NCI-H446 treated with DMSO at 0.1 percent for 48 hours (cell line): ENCODE measurements at places on chromosomes 12 and 14.

GRCh38 chr14:90513161-90514014, 116.6 kb downstream of the CALM1 start:
- DNase-seq = peak; percentile 83

GRCh38 chr12:21795648-21796328, 21.3 kb upstream of the KCNJ8 start:
- no peak for DNase-seq

GRCh38 chr12:94133964-94134795, 14.2 kb upstream of the PLXNC1 start:
- DNase-seq = peak; percentile 56

DNA sequence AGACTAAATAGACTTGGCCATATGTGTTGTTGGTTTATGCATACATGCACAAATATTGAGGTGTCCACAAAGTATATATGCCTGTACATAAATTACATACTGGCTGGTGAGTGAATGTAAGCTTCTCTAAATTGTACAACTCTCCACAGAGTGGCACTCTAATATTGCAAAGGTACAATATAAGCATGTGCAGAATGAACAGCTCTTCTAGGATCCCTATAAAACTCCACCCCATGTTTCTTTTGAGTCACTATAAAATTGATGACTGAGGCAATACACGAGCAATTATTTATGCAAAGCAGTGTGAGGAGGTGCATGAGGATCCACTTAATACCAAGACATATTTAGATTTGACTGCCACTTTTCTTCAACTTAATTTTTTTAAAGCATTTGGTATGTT, 172.2 kb downstream of the NAV3 start:
- DNase-seq = peak; percentile 27
